GDM1 (cell line): ENCODE measurements at places on chromosomes 1 and 21.

- DNase-seq = no peak
Measured at GRCh38 chr1:1687846-1688245, 4.7 kb downstream of the SLC35E2B start.

DNA sequence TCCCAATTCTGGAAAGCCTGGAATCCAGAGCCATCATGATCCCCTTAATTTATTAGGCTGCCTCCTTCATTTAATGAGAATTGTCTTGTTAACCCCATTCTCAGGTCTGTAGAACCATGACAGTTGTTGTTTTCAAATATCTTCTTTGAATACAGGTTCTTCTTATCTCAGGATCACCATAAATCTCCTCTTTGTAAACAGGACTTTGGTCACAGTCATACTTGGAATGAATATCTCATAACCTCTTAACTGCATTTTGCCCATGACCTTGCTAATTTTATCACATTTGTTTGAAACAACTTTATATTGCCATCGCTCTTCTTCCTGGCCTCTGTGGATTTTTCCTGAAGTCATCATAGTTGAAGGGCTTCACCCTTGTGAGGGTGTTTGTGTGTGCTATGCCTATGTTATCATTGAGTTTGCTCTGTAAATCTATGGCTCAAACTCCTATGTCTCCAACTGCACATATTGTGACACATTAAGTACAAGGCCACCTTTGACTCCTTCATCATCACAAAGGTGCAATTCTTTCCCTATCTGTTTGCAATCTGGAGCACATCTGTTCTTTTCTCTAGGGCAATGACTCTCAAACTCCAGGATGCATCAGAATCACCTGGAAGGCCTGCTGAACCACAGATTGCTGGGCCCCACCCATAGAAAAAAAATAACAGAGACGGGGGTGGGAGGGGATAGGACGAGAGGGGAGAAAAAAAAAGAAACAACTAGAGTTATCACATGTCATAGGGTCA, 54.2 kb downstream of the FCRL5 start:
- DNase-seq = no peak

GRCh38 chr1:192905049-192905448, 96.2 kb downstream of the RGS2 start:
- no peak for DNase-seq

DNA sequence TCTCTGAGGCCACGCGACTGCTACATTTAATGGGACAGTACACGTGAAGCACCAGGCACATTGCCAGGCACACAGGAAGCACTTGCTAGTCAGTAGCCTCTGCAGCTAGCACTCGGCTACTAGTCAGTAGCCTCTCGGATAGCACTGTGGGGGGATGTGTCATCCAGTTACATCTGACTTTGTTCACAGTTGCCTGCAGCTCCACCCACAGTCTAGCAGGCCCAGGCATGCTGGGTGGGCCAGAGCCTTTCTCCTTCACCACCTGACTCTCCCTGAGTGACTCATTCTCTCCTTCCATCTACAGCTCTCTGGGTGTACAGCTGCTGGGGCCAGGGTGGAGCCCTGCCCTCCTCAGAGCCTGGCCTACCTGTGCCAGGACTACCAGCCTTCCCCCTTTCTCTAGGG, 51.5 kb downstream of the PTPRF start:
- DNase-seq = no peak

- no peak for DNase-seq
Measured at GRCh38 chr1:166999500-167000055, 10.5 kb downstream of the MAEL start.

DNA sequence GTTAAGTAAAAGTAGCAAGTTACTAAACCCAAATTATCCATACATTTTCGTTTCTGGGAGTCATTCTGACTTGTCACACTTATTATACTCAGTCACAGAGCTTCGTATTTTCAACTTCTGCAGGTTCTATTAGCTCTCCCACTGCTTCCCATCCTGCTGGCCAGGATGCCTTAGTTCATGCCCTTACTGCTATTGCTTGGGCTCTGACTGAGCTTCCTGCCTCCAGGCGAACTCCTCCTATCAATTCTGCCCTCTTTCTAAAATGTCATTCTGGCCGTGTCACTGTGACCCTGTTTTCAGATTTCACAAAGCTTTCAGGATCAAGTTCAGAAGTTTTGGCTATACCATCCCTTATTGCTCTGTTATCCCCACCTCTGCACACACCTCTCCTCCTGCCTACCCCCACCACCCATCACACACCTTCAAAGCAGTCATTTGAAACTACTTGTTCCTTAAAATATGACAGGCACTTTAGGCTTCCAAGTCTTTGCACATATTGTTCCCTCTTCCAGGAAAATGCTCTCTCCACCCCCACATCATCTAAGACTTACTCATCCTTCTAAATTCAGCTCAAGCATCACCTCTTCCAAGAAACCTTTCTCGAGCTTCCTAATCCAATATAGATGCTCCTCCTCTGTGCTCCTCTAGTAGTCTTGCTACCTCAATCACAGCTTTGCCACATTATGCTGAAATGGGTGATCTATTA, 278.0 kb downstream of the BRINP2 start:
- no peak for DNase-seq
